ENCODE measurements at places on chromosomes 2 and 18.
A peak's percentile ranks its signal among the peaks of the same experiment; 100 is the strongest.

GRCh38 chr2:29309090-29310029 is 194.1 kb downstream of the CLIP4 start:
- peak; percentile 69 for DNase-seq

- no peak for DNase-seq
These were observed 40.7 kb upstream of the ARHGAP25 start for GRCh38 chr2:68693951-68694350.

DNA sequence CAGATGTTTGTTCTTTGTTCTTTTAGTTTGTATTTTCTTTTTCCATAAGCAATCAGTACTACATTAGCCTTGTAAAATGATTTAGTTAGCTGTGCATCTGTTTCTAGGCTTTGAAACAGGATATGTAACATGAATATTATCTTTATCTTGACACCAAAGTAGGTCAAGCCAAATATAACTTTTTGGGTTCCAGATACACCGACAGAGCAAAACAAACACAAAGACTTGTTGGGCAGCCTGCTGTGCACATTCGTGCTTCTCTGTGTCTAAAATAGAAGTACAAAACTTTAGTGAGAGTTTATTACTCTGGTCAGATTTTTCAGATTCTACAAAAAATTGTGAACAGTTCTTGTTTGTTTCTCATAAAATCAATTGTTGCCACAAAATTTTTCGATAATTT is 1059.3 kb upstream of the GYPC start:
- DNase-seq: no peak

DNA sequence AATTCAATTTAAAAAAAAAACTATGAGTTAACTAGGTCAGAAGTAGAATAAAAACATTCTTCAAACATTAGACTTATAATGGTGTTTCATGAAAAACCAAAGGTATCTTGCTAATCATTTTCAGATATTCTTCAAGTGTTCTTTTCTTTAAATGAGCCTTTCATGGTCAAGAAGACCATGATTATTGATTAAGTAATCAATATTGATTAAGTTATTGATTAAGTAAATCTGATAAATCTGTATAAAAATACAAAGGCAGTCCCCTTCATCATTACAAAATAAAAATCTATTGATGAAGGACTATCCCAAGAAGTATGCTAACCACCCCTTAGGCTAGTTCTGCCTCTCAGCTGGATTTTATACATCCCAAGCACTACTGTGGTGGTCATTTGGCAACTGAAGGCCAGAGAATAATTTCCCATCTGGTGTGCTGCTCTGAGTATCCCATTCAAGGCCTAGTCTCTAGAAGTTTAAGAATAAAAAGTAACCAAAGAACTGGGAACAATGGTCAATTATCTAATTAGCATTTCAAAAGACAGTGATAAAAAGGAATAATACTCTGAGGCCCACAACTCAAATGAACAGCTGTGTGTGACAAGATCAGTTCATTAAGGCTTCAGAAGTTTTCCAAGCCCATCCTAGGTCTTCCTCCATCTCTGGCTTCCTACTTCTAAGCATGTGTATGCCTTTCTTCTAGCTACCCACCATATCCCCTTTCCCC is 63.5 kb downstream of the TCF4 start:
- no peak for DNase-seq

DNA sequence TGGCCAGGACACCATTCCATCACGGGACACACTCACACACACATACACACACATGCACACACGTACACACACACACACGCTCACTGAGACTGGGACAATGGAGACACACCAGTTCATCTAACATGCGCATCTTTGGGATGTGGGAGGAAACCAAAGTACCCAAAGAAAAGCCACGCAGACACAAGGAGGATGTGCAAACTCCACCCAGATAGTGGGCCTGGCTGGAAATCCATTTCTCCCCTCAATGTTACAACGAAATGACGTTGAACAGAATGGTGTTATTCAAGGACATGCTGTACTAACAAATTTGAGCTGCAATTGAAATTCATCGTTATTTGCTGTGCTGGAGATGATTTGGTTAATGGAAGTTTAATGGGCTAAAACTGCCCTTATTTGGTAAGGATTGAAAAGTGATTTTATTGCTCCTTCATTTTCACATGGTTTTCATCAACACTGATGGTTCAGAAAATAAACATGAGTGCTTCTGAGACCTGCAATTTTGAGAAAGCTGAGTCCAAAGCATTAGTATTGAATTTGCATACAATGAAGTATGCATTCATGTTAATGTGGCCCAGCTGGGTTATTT is 110.0 kb downstream of the KCNE4 start:
- DNase-seq: no peak

DNA sequence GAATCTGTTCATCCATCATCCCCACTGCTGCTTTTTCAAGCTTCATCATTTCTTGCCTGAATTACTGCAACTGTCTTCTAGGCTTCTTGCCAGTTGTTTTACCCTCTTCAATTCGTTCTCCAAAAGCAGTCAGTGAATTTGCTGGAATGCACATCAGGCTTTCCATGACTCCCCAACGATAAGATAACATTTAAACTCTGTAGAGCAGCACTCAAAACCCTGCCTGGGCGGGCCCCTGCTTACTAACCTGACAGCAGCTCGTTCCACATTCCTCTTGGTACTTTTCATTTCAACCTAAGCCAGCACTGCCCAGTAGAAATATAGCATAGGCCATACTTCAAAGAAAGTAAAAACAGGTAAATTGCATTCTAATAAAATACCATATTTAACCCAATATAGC is 342.9 kb downstream of the SUCLG1 start:
- DNase-seq: no peak

GRCh38 chr2:138275292-138275690 is 226.3 kb upstream of the SPOPL start:
- no peak for DNase-seq

DNA sequence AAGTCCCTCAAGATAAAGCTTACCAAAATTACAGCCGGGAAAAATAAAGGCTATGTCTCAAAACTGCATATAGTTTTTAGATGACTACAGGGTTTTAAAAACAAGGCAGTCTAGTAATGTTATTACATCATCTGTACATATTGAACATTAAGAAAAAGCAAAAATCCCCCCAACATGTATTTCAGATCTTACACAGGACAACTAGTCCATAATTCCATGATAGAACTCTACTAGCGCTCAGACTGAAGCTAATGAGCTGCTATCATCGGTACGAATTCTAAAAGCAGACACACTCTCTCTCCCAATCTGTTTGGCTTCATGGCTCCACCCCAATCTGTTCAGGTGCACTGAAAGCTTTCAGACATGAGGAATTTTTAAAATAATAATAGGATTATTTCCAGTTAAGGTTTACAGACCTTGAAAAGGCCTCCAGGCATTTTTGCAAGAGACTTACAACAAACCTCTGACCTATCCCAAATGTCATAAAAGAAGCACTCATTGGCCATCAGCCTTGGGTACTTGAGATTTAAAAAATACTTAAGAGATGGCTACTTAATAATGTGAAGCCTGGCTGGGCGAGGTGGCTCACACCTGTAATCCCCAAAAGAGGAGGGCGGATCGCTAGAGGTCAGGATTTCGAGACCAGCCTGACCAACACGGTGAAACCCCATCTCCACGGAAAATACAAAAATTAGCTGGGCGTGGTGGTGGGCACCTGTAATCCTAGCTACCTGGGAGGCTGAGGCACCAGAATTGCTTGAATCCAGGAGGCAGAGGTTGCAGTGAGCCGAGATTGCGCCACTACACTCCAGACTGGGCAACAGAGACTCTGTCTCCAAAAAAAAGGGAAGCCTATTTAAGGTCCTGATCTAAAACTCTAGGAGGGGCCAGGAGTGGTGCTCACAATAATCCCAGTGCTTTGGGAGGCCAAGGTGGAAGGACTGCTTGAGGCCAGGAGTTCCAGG is 2.0 kb downstream of the NPC1 start:
- DNase-seq: no peak

DNA sequence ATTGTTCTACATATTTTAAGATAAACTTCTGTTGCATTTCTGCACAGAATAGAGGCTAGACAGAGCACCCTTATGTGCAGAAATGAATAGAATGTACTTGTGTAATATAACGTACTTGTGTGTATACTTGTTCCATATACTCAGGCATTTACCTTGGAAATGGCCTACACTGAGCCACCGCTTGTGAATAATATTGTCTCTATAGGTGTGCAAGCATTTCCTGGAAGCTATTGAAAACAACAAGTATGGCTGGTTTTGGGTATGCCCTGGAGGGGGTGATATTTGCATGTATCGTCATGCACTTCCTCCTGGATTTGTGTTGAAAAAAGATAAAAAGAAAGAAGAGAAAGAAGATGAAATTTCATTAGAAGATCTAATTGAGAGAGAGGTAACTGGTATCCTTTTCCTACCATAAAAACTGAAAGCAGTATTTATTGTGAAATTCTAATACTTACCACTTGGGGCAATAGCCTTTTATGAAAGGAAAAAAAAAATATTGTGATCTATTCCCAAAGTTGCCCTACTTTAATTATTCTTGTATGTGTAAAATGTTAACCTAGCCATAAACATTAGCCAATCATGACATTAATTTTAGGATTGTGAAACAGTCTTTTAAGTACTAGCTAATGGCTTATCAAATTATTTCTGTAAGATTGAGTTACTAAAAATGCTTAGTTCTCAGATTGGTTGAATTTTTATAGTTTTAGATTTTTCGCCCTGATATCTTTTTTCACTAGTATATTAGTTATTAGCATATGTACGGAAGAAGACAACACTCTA is 18.0 kb downstream of the ZC3H15 start:
- peak; percentile 29 for DNase-seq

DNA sequence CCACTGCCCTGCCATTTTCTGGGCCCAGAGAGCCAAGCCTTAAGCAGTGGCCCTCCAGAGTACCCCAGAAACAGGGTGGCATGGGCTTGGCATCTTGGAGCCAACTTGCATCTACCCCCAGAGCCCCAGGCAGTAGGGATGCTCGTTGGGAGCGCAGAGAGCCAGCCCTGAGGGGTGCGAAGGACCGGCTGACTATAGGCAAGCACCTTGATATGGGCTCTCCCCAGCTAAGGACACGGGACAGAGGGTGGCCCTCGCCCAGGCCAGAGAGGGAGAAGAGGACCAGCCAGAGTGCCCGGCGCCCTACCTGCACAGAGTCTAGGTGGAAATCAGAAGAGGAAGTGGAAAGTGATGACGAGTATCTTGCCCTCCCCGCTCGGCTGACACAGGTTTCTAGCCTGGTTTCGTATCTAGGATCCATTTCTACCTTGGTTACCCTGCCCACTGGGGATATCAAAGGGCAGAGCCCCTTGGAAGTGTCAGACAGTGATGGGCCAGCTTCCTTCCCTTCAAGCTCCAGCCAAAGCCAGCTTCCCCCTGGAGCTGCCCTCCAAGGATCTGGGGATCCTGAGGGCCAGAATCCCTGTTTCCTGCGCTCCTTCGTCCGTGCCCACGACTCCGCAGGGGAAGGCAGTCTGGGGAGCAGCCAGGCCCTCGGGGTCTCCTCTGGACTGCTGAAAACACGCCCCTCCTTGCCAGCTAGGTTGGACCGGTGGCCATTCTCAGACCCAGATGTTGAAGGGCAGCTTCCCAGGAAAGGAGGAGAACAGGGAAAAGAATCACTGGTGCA is 16.2 kb downstream of the CEP68 start:
- no peak for DNase-seq

DNA sequence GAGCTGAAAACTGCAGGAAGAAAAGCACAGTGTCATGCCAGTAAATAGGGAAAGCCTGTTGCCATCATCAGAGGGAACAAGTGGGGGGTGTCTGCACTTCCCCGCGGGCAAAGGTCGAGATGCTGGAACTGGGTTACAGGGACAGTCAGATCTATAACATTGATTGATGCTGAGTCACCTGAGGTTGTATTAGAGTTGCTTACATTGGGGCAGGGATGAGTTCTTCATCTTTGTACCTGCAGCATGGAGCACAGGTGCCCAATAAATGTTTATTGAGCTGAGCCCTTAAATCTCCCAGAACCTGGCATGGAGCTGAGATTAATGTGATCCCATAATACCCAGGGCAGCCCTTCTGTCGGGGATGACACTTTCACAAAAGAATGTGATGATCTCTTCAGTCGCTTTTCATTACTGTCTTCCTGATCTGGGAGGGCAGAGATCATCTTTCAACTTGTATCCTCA is 5.9 kb upstream of the RNF152 start:
- DNase-seq: no peak

- peak; percentile 74 for DNase-seq
These were observed 20.2 kb upstream of the ADAM23 start for GRCh38 chr2:206423147-206423546.

- peak; percentile 51 for DNase-seq
These were observed 1.3 kb downstream of the MAPRE2 start for GRCh38 chr18:35042389-35043071.

DNA sequence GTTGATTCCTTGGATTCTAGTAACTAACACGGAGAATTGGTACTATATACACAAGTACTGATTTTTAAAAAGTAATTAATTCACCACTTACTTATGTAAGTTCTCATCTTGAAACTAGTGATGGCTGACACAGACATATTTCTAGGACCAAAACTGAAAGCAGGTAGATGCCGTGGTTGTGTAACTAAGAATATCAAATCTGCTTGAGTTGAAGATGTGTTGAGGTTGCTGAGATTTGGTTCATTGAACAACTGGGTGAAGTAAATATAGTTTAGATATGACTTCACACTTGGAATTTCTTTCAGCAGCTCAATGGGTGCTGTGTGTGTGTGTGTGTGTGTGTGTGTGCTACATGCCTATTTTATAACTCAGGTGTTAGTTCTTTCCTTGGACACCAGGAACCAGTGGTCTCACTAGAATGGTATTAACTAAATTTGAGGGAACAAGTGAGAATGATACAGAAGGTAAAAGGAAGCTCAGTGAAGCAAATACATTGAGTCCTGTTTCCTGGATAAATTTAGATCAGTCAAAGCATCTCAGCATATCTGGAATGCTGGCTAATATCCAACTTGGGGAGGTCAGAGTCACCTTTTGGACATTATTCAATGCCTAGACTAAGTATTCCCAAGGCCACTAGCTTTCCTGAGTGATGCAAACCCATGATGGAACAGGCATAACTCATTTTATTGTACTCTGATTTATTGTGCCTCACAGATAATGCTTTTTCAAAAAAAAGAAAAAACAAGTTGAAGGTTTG is 110.7 kb upstream of the ZEB2 start:
- no peak for DNase-seq

DNA sequence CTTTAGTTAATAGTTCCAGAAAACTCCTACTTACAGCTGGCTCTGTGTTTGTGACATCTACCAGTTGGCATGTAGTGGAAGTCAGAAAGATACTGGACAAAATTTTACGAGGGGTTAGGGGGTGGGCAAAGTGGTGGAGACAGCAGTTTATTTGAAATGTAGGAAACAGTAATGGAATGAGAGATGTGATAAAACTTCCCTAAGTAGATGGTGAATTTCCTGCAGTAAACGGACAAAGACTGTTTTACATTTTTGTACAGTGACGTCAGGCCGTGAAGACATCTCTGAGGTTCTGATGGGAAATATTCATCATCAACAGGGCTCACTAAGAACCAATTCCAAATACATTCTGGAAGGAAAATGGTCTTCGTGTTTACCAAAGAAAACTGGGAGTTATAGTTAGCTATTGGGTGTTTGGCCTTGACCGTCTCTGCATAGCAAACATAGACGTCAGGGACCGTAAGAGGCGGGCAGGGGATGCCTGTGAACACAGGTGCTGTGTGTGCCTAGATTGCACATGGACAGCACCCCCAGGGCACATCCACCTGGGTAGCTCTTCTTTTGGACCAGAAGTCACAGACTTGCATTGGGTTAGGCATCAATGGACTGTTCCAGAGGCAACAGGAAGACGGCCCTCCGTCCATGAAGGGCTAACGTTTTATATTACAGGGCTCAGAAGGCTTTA is 131.5 kb downstream of the ZNF516 start:
- peak; percentile 75 for DNase-seq

Measured in iris pigment epithelial cell (primary cell).